Frontal cortex (tissue), 4 donors: ENCODE measurements at places on chromosomes 5 and 9.

DNA sequence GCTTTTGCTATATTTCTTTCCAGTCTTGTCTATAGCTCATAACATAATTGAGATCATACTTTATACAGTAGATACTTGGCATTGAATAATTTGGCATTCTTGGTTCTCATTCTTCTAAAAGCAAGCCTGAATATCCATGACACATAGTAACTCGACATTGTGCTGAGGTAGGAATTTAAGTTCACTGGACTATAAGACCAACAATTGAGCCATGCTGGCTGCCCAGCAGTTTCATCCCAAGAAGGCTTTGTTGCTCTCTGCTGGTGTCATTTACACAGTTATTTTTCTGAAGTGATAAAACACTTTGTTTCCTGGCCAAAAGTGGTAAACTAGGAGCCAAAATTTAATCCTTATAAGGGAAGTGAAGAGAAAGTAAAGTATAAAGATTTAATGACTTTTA lies 192.0 kb downstream of the ADAMTSL1 start:
- no peak for DNase-seq

DNA sequence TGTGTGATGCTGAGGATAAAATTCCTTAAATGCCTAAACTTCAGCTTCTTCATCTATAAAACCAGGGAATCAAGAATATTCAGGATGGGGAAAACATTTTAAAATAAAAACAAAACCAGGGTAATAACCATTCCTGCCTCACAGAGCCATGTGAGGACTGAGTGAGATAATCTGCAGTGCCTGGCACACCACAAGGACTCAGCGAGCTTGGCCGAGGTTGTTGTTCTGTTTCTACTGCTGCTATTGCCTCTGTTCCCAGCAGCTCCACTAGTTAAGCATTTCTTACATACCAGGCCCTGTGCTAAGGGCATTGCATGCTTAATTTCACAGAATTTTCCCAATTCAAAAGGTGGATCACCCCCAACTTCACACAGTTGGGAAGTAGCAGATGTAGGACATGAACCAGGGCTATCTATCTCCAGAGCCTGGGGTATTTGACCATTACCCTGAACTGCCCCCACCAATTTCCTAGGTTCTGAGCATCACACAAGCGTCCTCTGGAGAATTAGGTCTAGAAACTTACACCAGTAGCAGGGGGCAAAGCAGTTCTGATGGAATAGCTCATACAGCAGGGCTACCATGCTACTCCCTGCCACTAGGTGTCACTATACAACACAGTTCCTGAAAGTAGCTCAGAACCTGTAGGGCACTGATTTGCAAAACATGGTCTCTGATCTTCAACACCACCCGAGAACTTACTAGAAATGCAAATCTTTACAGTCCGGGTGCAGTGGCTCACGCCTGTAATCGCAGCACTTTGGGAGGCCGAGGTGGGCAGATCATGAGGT lies 74.3 kb downstream of the LRSAM1 start:
- no peak for DNase-seq

GRCh38 chr5:179311091-179311470 lies 34.2 kb downstream of the ADAMTS2 start:
- DNase-seq: no peak

GRCh38 chr9:126523611-126524111 lies 90.1 kb upstream of the LMX1B start:
- no peak for DNase-seq

DNA sequence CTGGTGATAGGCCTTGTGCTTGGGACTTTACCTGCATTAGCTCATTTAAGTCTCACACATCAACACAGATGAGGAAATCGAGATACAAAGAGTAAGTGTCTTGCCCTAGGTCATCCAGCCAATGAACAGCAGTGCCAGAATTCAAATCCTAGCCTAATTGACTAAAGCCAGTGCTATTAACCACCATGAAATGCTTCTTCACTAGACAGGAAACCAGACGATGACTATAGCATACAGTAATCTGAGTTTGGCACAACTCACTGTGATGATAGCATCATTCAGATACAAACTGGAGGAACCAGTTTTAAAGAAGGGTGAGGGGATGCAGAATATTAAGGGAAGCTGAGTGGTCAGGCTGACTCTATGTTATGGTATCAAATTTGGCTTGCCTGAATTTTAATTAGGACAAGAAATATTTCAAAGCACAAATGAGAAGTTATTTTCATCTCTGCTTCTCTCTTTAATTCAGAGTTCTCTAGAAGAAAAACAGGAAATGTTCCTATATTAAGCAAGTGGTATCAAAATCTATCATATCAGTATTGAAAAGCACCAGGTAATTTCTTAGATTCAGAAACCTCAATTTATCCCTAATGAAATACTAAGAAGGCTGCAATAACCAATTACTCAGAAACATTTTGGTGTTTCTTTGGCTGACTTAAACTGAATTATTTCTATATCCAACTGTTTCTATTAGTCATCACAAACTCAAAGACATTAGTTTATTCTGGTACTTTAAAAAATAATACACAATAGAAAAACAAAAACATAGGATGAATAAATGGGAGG lies 147.0 kb upstream of the RASA1 start:
- DNase-seq: no peak

GRCh38 chr5:81750308-81751008 lies 439 bp downstream of the SSBP2 start:
- DNase-seq: peak; percentile 34

DNA sequence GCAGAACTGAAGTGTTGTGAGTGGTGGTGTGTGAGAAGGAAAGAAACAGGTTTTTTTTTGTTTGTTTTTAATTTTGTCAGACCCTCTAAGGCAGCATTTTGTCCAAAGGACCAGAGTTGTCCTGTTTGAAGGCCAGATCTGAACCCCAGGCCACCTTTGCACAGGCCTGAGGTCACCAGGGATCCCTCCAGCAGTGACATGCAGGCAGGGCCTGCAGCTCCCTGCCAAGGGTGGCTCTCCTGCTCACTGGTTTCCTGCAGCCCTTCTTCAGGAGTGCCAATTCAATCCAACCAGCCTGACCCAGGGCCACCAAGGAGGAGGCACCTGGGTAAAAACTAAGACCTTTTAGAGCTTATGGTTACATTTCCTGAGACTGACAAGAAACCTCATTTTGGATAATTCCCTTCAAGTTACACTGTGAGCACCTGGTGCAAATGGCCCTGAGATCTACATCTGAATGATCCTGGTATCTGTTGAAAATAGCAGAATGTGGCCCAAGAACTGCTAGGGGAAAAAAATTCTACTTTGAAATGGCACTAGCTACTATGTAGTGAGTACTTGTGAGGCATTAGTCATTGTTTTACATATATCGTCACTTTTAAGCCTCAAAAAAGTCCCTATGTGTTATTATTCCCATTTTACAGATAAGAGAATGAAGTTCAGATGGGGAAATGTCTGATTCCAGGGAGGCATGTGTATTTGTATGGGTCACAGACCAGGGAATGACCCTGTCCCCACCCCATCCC lies 33.5 kb upstream of the SMU1 start:
- no peak for DNase-seq

DNA sequence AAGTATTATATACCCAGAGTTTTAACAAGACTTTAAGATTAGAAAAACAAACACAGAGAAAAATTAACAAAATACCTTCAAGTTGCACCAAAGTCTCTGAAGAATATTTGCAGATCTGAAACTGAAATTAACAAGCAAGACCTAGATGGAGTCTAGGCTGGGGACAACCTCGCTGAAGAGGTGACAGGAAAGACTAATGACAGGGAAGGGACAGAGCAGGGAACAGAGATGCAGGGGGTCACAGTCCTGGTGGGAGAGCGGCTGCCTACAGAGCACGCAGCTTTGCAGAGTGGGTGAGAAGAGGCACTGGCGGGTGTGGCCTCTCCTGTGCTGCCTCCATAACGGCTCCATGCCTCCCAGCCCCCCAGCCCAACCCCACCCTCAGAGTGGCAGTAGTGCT lies 13.5 kb downstream of the RETREG1 start:
- no peak for DNase-seq

GRCh38 chr9:38289866-38290245 lies 102.6 kb upstream of the ALDH1B1 start:
- no peak for DNase-seq

GRCh38 chr9:99269416-99269815 lies 47.3 kb downstream of the SEC61B start:
- DNase-seq: no peak

- DNase-seq: no peak
Measured at GRCh38 chr5:57435701-57436134, 46.9 kb downstream of the ACTBL2 start.

DNA sequence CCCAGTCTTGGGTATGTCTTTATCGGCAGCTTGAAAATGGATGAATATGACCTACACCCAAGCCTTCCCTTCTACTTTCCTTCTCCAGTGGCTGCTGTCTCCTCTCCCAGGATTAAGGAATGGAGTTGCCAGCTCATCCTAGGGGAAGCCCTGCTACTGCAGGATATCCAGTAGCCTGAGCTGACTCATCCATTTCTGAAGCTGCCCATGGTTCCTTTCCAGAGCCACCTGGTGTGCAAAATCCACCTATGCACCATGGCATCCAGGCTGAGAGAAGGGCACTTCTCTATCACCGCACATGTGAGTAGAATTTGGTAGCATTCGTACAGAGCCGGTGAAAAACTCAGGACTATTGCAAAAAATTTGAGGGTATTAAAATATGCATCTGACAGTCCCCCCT lies 290.8 kb downstream of the YTHDC2 start:
- no peak for DNase-seq

DNA sequence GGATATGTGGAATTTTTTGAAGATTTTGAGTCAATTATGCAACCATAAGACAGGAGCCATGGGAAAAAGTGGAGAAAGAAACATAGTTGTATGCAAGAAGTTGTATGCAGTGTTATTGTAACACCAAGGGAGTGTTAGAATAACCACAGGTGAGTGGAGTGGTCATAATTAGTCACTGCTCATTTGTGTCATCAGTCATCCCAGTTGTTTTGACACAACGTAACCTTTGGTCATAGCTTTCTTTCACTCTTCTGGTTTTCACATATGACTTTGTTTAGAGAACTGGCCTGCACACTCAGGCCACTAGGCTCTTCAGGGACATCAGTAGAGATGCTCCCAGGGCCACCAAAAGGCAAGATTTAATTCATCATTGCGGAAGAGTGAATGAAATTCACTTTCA lies 158.7 kb upstream of the HMHB1 start:
- DNase-seq: no peak

- peak; percentile 12 for DNase-seq
Measured at GRCh38 chr5:174837919-174838902, 113.8 kb downstream of the MSX2 start.

- DNase-seq: no peak
Measured at GRCh38 chr5:137921931-137922330, 32.7 kb downstream of the PKD2L2 start.

GRCh38 chr5:4042311-4042710 lies 446.7 kb downstream of the IRX1 start:
- no peak for DNase-seq

DNA sequence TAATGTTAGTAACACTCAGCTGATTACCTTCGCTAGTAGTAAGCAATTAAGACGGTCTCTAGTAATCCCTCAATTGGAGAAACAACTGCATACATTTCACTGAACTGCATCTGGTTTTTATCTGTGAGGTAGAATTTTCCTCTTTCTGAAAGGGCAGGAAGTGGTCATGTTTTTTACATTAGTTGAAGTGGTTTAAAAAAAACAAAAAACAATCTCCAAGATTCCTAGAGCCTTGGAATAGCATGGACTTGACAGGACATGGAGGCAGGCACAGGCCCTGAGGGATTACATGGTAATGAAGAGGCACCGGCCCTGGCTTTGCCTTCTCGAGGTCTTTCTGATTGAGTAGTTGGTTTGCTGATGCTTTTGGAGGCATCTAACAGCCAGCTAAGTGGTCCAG lies 25.8 kb downstream of the THBS4 start:
- DNase-seq: no peak

DNA sequence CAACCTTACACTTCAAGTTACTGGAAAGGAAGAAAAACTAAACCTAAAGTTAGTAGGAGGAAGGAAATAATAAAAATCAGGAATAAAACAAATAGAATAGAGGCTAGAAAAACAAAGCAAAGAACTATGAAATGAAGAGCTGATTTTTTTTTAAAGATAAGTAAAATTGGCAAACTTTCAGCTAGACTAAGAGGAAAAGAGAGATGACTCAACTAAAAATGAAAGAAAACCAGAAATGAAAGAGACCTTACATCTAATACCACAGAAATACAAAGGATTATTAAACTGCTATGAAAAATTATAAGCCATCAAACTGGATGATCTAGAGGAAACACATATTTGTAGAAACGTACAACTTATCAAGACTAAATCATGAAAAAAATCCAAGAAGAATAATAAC lies 60.0 kb downstream of the PRRC1 start:
- DNase-seq: no peak

DNA sequence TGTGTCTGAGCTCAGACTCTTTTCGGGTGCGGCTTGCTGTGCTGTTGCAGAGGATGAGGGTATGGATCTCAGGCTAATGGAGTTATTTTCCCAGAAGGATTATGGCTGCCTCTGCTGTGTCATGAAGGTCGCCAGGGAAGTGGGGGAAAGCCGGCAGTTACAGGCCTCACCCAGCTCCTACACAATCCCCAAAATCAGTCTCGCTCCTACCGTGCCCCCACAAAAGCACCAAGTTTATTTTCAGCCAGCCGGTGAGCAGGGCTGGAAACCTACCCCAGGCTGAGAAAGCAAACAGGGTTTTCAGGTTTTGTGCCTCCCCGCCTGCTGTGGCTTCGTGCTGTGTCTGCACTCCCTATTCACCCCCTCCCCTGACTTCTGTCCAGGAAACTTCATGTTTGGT lies 113.3 kb downstream of the SLC24A2 start:
- DNase-seq: no peak

- DNase-seq: no peak
Measured at GRCh38 chr5:131096774-131097710, 68.0 kb downstream of the HINT1 start.

DNA sequence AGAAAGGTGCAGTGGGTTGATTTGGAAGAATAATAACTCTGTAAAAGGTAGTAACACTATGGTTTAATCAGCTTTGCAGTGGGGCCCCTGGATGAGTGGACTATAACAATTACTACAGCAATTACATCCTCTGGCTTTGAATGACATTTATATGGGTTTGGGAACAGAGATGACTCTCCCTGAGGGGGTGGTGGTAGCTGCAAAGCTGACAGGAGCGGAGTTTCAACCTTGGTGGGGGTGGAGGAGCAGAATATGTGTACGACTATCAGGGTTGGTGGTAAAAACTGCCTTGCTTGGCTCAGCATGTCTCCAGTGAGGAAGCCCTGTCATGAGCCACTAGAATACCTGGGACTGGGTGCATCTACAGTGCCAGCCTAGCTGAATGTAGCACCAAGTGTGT lies 28.3 kb upstream of the NR3C1 start:
- no peak for DNase-seq

- DNase-seq: no peak
Measured at GRCh38 chr5:17396247-17396646, 101.8 kb upstream of the TAF11L2 start.

- DNase-seq: no peak
Measured at GRCh38 chr5:73296772-73297171, 123.8 kb downstream of the TMEM174 start.

GRCh38 chr5:146203011-146203871 lies at the start of gene RBM27:
Gene RBM27 (plus strand): TSS chr5:146203605. CDS start chr5:146203766, 161 bp downstream.
- DNase-seq: peak; percentile 99
